ENCODE measurements at places on chromosomes 6 and 20.
A peak's percentile ranks its signal among the peaks of the same experiment; 100 is the strongest.

DNA sequence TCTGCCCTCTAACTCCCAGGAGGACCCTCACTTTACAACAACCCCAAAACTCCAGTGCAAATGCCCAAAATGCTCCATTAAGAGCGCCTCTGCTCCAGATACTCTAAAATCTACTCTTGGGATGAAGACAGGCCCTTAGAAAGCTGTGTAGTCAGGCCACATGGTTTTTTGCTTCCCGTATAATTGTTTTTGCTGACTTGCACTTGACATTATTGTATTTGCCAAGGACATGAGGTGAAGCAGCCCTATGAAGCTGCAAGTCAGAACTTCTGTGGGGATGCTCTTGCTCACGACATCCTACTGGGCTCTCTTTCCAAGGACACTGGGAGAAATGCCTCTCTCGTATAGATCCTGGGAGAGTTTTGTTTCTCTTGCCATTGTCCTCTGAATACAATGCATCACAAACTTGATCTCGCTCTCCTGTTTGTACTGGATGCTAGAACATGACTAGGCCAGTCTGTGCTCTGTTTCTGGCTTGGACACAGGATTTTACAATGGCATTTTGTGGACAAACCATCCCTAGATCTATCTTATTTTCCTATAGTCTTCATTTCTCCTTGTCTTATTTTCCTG is 177.2 kb upstream of the DTNBP1 start:
- DNase-seq = no peak

GRCh38 chr20:23363257-23363649 is 1.3 kb downstream of the GZF1 start:
- no peak for DNase-seq

DNA sequence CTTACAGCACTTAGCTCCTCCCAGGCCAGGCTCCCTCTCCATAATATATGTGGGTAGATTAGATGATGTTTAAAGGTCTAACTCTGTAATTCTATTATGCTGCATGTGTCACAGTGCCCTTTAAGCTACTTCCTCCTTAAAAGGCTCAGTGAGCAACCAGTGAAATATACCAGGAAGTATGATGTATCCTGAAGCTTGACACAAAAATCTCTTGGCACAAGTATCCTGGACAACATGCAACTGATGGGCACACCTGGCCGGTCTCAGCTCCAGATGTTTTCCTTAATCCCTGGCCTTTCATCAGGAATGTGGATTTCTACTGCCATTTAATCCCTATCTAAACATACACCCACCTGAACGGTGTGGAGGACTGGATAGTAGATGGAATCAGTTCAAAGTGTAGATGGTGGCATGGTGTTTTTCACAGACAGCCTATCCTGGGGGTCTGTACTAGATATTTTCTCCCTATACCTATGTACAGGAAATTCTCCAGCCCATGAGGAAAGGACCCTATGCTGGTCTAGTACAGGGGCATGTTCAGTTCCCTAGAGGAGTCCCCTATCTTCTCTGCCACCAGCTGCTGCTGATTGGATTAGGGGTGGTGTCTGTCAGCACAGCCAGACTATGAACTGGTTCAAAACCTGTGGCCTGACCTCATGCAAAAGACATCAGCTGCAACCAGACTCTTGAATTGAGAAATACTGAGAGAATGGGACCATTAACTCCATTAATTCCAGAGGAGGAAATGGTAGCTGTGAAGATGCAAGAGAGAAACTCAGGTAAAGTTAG is 59.4 kb upstream of the CITED2 start:
- no peak for DNase-seq

DNA sequence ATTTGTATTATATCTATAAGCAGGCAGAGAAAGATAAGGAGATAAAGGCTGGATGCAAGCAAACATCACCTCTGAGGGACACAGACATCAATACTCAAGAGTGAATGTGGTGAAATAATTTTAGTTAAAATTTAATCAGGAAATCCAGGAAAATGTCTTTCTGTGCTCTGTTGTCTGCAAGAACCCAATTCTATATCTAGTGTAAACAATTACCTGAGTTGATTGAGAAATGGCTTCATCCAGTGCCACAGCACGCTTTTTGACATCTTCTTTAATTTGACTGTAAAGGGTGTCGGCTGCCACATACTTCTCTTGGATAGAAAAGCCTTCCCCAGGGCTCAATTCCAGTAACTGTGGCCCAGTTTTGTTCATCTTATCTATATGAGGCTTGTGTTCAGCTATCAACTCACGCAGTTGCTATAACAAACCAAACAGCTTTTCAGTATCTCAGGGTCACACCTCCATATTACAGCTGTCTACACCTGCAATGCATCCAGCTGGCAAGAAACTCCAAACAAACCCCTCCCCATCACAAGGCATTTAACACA is 131.6 kb downstream of the DST start:
- peak; percentile 55 for DNase-seq

- no peak for DNase-seq
Observed at GRCh38 chr20:41232973-41233926, 84.3 kb downstream of the ZHX3 start.

DNA sequence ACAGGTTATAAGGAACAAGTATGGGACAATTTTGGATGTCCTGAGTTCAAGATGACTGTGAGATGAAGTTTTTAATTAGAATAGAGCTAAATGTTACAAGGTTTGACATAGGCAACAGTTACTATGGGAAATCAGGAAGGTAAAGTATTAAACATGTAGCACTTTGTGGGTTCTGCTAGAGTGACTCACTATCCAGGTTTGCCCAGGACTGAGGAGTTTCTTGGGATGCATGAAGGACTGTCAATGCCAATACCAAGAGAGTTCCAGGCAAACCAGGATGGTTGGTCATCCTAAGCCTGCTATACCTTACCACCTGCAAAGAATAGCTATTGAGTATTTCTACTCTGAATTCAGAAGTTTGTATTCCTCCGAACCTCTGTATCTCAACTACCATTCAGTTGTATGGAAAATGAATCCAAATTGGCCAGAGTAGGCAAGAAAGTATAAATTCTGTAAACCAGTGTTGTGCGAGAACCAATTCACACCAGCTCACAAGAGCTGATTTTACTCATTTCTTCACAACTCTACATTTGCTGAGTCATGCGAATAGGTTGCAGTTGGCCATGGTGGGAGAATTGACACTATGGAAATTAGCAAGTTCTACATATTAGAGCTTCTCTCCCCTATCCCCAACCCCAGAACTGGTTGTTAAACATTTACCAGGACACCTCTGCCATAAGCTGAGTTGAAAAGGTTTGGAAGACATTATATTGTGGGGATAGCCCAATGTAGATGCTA is 449.5 kb downstream of the PLCB1 start:
- DNase-seq = no peak

DNA sequence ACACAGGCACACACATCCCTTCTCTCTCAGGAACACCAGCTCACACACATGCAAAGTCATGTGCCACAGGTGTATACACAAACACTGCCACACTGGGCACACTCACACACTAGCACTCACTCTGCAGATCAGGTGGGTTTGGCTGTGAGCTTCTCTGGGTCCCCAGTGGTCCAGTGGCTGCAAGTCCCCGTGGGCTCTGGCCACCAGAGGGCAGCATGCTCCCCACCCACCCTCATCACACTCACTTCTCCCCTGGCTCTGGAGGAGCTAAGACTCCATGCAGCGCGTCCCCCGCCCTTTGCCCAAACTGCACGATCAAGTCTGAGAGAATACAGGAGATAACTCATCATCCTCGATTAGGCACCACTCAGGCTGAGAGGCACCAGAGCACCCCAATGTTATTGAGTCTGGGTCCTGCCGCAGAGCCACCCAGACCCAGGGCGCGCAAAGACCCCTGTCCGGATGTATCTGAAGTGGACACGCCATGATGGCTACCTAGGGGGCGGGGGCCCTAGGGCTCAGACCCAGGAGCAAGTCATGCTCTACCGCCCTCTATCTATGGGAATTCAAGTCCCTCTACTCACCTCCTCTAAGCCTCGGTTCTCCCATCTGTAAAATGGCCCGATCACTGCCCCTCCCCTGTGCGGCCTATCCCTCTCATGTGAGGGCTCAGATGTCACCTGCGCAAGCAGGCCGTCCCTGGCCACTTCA is 90.5 kb downstream of the GRM4 start:
- DNase-seq = no peak

- DNase-seq = no peak
Observed at GRCh38 chr20:60298647-60299046, 340.4 kb downstream of the CDH26 start.

DNA sequence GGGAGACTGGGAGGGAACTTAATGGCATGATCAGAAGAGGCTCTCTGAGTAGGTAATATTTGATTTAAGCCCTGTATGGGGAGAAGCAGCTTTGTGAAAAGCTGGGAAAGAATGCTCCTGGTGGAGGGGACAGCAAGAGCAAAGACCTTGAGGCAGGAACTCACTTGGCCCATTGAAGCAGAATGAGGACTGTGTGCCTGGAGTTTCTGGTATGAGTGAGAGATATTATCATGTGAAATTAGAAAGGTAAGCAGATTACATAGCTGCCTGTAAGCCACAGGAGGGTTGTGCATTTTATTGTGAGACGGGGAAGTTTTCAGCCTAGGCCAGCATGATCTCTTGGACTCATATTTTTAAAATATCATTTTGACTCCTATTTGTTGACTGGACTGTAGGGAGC is 502.1 kb downstream of the DHX35 start:
- no peak for DNase-seq

- DNase-seq = no peak
Observed at GRCh38 chr6:109457562-109457996, 2.0 kb upstream of the MICAL1 start.

DNA sequence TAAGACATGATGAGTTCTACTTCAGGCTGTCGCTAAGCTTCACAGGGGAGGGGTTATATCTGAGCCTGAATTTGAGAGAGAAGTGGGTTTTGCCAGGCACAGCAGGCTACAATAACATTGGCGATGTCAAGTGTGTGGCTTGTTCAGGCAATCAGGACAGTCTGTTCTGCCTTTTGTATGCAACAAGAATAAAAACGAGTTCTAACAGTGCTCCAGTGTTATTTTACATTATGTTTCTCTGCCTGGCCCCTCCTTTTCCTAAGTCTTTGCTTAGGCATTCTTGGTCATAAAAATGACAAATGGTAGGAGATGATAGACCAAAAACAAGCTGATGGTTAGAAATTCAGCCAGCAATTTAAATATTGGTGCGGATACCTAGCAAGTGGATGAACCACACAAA is 26.8 kb downstream of the PAQR8 start:
- DNase-seq = no peak

DNA sequence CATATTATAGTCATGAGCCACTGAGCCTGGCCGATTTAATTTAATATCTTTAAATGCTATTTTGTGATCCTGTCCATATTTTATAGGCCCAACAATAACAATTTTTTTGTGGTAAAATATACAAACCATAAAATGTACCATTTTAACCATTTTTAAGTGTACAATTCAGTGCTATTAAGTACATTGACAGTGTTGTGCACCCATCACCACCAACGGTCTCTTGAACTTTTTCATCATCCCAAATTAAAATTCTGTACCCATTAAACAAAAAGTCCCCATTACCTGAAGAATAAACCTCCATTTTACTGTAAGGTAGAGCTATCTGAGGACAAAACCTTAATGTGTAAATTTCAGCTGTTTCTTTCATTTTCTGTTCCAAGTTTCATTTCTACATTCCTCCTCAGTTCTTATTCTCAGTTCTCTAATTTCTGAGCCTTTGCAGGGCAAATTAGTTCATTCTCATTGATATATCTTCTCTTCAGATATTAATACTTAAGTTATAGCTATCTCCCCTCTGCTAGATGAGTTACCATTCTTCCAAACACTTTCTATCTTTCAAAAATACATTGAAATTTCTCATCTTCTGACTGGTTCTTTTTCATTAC is 10.3 kb downstream of the MTO1 start:
- no peak for DNase-seq

DNA sequence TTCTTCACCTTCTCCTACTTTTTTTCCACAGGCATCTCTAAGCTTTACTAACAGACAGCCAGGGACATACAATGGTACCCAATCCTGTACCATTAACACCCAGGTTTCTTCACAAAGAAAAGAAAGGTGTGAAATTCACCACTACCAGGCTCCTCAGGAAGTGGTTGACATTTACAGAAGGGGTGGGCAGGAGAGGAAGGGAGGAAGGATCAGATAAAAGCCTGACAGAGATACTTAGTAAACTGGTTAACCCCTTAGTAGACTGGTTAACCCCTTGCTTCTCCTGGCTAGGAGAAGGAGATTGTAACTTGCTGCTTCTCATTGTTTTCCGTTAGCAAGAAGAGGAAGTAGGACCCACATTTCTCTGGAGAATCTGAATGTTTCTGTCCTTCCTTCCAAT is 7.2 kb downstream of the SAMD3 start:
- DNase-seq = no peak

DNA sequence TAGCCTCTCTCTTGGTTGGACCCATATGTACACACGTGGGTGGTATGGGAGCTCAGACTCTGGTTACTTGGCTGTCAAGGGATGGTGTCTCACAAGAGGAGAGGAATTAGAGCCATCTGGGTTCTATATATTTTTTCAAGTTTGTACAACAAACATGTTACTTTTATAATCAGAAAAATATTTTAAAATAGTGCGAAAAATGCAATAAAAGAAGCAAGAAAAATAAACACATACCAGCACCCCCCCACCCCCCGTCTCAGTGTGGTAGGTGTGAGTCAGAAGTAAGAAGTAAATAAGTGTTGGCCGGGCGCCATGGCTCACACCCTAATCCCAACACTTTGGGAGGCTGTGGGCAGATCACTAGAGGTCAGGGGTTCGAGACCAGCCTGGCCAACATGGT is 2.1 kb upstream of the TIAM2 start:
- no peak for DNase-seq

DNA sequence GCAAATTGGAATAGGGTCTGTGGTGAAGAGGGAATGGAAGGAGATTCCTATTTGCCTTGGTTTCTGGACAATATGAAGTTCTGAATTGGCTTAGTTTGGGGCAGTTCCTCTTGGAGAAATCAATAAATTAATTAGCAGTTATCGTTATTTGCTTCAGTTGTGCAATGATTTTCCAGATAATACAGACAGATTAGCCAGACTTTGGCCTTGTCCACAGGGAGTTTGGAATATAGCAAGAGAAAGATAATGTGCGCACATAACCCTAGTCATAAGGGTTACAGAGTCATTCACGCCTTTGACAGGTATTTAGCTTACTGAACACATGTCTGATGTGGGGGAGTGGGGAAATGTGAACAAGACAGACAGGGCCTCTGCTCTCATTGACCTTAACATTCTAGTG is 1.3 kb downstream of the ATRN start:
- DNase-seq = no peak

DNA sequence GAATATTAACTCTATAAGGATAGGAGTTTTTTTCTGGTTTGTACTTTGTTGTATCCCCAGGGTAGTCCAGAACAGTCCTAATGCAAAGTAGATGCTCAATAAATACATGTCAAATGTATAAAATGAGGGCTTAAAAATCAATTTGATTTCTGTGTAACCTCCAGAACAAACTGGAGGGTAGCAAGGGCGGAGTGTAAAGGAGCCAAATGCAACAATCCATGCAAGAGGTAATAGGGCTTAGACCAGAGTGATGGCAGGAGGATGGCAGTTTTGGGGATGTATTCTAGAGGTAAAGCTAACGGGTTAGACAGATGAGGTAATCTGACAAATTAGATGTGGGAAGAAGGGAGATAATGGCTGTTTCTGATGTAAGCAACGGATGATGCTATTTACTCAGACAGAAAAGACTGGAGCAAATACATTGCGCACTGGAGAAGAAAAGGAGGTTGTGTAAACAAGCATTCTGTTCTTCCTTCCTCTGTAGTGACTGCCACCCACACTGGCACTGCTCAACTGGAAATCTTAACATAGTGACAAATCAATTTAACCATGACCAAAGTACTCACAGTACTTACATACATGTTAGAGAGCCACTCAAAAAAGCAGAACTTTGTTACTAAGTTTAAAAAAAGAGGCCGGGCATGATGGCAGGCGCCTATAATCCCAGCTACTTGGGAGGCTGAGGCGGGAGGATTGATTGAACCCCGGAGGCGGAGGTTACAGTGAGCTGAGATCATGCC is 2.0 kb downstream of the ZNF318 start:
- no peak for DNase-seq

All from NCI-H2081 treated with DMSO at 0.1 percent for 48 hours (cell line).